ENCODE measurements at places on chromosomes 7 and 10.

DNA sequence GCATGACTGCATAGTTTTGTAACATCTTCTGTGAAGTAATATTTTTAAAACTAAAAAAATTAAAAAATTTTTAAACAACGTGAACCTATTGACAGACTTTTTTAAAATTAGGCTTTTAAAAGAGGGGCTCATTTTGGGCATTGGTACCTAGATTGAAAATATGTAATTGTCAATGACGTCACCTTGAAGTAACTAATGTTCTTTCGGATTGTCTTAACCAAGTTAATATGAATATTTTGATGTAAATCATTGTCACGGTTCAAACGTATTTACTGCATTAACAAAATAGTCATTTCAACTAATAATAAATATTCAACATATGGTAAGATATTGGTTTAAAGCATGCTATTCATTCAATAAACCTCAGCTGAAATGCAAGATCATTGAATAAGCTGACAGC, 719.8 kb downstream of the ANKRD7 start:
- no peak for DNase-seq

DNA sequence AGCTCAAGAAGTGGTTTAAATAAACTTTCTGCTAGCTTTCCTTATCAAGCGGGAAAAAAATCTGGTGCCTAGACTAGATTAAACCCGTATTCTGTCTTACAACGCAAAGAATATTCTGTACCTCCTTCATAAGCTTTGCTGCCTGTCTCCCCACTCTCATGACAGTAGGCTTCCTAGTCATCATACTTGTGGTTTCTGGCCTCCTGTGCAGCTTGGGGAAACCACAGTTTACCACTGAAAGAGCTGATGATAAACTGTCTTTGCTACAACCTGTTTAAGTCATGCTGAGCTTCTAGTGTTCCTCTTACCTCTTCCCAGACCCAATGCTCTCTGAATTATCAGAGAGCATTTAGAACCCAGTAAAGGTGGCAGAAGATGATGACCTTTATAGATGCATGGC, 55.0 kb downstream of the PODXL start:
- no peak for DNase-seq

DNA sequence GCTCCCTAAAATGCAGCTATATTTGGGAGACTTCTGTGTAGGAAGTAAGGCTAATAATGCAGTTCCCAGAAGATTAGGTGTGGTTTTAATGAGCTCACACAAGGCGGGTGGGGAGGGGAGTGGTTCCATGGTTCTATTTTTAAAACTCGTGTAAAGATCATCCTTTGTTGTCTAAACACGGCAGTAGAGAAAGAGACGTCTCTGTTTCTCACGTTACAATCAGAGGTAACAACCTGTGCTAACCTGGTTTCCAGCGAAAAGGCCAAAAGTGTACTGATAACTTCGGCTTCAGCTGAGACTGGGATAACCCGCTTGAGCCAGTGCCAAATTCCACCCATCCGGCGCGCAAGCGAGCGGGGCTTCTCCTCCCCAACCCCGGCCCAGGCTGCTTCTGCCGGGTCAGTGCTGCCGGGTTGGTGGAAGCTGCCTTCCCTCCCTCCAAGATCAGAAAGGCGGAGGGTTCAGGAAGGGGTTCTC, 2.5 kb upstream of the MAP3K8 start:
- DNase-seq = no peak

DNA sequence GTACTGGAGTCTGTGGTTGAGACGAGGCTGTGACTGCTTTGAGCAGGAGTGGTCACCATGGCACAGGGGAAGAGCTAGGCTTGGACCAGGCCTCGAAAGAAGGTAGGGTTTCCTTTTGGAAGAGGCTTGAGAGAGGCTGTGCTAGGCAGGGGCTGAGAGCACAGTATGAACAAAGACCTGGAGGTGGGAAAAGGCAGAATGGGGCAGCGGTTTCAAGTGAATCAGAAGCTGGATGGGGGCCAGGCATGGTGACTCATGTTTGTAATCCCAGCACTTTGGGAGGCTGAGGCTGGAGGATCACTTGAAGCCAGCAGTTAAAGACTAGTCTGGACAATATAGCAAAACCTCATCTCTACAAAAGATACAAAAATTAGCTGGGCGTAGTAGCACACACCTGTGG, 65.9 kb downstream of the CLIP2 start:
- DNase-seq = no peak

All from left hindlimb (tissue), 1 donor.